ENCODE measurements at places on chromosomes 13 and 19.

DNA sequence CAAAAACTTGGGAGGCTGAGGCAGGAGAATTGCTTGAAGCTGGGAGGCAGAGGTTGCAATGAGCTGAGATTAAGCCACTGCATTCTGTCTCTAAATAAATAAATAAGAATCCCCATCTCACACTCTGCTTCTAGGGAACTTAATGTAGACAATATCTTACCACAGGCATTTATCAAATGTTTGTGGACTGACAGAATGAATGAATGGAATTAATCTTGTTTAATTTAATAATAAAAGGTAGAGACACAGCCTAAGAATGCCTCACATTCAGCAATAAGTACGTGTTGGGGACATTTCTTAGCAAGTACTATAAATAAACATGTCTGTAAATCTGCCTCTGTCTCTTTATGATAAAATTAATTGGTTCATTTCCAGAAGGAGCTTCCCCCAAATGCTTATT lies 36.2 kb upstream of the RBM26 start:
- no peak for DNase-seq

DNA sequence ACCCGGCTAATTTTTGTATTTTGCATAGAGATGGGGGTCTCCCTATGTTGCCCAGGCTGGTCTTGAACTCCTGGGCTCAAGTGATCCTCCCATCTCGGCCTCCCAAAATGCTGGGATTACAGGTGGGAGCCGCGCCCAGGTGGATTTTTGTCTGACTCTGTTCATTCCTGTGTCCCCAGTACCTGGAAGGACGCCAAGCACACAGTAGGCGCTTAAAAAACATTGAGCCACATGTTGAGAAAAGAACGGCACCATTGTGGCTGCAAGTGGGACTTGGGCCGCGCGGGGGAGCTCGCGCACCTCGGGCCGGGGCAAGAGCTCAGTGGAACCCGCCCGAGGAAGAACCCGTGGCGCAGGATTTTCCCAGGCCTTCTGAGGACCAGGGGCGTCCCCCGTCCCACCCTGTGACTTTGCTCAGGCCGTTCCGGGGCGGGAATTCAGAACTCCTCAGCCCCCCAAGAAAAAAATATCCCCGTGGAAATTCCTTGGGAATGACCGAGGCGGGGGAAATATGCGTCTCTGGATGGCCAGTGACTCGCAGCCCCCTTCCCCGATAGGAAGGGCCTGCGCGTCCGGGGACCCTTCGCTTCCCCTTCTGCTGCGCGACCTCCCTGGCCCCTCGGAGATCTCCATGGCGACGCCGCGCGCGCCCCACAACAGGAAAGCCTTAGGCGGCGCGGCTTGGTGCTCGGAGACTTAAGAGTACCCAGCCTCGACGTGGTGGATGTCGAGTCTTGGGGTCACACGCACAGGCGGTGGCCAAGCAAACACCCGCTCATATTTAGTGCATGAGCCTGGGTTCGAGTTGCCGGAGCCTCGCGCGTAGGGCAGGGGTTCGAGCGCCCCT lies 1.4 kb upstream of the ICAM1 start:
- DNase-seq = peak; percentile 39

GRCh38 chr19:23531976-23532375 lies 136.7 kb upstream of the ZNF91 start:
- no peak for DNase-seq

- no peak for DNase-seq
Measured at GRCh38 chr19:30667227-30667626, 295.0 kb downstream of the ZNF536 start.

GRCh38 chr19:46529622-46530451 lies 34.2 kb upstream of the PNMA8B start:
- peak; percentile 59 for DNase-seq

DNA sequence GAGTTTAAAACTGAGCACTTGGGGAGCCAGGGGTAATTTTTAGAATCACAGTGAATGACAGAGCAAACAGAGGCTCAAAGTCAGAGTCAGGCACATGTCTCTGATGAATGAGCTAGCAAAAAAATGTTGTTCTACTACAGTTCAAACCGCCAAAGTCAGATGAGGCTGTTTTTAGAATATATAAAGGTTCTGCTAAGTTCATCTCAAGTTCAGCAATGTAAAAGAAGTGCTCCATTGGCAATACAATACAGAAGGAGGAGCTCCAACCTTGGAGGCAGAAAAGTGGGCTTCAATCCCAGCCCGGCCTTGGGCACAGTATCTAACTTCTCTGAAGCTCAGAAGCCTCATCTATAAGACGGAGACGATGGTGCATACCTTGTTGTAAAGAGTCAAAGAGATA lies 70.1 kb upstream of the IPO5 start:
- no peak for DNase-seq

DNA sequence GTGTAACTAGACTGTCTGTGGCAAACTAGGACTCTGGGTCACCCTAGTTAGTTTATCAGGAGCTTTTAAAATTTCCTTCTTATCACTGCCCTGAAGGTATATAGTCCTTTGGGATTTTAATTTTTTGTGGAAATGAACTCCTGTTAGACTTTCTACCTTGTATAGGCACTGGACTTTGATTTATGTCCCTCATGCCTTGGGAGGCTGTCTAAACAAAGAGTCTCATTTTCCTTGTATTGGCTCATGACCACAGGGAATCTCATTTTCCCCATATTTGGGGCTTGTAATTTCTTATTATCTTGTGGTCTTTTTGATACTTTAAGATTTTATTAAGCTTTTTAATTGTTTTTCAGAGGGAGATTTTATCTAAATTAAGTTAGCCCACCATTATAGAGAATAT lies 21.4 kb downstream of the KCTD4 start:
- no peak for DNase-seq

DNA sequence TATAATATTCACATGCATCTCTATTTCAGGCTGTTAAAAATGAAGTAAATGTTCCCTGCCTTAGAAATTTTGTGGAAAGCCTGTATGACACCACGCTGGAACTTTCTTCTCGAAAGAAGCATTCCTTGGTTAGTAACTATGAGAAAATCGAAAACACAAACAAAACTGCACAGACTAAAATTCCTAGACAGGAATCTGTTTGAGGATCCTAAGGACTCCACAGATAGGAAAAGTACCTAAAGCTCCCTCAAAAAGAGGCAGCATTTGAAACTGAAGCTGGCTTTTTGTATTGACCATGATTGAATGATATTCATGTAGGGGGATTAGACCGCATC lies 103.4 kb downstream of the FRY start:
- DNase-seq = no peak

DNA sequence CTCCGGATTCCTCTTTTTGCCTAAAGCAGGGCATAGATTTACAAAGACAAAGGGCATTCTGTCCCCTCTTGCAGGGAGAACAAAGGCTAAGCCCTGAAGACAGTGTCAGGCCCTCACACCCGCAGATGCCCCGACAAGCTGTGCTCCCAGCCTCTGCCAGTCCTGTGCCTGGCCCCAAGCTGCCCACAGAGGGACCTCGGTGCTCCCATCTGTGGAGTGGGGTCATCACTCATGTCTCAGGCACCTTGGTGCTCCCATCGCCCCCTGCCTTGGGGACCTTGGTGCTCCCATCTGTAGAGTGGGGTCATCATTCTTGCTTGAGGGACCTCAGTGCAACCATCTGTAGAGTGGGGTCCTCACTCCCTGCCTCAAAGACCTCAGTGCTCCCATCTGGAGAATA lies 24.3 kb downstream of the C13orf46 start:
- DNase-seq = no peak

DNA sequence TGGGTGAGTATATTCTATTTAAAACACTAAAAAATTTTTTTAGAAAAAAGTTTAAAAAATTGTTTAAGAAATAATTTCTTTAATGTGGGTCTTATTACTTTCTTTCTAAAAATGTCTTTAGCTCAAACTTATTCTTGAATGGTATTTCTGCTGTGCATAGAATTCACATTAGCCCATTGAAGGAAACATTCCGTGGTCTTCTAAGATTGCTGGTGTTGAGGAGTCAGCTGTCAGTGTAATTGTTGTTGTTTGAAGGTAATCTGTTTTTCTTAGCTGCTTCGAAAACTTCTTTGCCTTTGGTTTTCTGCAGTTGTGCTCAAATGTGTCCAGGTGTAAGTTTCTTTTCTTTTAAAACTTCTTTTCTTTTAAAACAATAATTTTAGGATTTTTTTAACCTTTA lies 85.4 kb upstream of the KLF12 start:
- no peak for DNase-seq

DNA sequence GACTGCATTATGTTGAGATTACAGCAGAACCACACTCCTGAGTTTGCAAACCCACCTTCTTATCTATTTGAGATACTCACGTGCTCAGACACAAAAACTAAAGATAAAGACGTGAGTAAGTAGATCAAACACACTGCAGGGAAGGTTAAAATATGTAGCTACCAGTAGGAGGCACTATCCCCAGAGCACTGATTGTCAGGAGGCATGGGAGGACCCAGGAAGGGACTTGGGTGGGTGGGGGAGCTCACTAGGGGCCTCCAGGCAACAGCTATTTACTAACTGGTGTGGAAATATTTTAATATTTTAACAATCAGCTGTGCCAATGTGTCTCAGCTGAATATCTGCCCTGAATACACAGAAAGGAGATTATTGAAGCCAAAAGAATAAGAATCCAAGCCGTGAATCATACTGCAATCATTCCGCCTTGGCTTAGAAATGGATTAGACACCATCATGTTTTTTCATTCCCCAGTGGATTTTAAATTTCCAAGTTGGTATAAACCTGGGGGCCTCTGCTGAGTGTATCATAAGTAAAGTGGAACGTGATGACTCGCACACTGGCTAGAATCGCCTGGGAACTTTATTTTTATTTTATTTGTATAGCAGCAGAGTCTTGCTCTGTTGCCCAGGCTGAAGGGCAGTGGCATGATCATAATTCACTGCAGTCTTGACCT lies 73.2 kb upstream of the CACNA1A start:
- DNase-seq = peak; percentile 96

- no peak for DNase-seq
Measured at GRCh38 chr13:25253702-25254101, 33.6 kb downstream of the MTMR6 start.

DNA sequence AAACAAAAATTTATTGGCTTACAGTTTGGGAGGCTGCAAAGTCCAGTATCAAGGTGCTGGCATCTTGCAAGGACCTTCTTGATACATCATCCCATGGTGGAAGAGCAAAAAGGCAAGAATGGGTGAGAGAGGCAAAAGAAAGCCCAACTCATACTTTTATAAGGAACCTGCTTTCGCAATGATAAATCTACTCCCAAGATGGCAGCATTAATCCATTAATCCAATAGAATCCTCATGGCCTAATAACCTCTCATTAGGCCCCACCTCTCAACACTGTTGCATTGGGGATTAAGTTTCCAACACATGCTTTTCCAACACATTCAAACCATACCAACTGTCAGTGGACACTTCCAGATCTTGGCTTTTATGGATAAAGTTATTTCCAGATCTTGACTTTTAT lies 48.7 kb upstream of the ZNF507 start:
- DNase-seq = no peak

- no peak for DNase-seq
Measured at GRCh38 chr13:51846756-51847155, 1.8 kb upstream of the TMEM272 start.

DNA sequence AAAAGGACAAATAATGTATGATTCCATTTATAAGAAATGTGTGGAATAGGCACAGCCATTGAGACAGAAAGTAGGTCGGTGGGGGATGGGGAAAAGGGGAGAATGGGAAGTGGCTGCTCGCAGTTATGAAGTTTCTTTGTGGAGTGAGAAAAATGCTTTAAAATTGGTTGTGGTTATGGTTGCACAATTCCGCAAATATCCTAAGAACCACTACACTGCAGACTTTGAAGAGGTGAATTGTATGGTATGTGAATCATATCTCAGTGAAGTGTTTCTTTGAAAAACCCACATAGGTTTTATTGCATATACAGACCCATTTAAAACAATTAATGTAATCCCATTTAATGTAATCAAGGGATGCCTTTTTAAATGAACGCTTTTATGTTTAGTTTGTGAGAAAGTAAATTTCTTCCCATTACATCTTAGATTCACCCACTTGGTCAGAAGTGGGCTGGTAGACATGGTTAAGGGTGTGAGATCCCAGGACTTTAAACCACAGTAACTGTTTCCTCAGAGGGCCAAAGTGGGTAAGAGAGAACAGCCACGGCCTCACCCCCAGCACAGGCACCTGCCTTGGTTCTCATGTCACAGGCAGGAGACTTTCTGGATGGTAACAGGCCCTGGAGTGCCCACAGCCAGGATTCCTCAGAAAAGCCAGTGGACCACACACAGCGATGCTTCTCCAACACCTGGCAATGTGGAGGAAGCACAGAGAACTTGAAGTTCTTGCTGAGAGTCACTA lies 119.3 kb upstream of the GJB6 start:
- peak; percentile 39 for DNase-seq

DNA sequence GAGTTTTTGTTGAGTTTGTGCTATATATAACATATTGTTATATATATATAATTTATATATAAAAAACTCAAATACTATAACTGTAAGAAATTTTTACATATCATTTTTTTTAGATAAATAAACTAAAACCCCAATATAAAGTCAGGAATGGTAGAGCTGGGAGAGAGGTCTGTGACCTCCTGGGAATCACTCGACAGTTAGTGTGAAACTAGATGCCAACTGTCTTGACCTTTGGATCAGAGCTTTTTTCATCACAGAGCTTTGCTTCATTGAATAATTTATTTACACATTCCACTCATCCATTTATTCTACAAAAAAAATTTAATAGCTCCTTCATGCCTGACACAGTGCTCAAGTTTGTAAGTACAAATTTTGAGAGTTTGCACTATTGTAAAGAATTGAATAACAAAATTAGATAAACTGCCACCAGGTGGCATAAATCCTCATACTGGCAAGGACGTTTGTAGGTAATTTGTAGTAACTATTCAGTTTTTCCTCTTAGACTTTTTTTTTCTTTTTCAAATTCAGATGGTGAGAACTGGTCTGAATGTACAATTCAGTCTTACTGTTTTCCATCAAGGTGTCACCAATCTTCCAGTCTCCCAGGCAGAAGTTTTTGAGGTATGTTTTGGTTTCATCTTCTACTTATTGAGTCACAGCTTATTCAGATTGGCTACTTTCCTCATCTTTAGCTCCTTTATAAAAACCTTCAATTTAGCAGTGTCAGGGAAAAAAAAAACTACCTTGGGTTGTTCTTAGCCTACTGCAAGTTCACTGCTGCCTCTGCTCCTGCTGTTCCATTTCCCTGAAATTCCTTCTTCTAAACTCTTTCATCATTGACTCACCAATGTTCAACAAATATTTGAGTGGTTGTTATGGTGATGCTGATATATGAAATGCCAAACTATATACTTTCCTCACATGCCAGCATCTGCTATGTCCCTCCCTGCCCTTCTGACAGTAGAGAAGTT lies 28.7 kb downstream of the LACC1 start:
- peak; percentile 45 for DNase-seq
